ENCODE measurements at places on chromosomes 6 and 20.

DNA sequence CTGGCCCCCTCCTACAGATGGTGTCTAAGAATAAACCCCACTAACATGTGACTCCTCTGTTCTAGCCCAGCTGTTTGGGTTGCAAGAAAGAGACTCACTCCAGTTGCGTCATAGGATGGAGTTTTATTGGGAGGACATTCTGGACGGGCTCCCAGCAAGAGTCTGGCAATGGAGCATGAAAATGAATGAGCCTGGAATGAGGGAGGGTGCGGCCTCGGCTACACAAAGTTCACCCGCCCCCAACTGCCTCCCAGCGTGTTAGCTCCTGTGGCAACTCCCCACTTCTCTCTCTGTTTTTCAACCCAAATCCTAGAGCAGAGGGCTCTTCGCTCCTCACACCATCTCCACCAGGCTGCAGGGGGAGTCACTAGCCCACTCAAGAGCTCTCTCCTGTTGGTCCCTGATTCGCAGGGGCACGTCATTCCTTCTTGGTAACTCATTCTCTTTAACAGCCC lies 5.1 kb upstream of the ADAM33 start:
- no peak for DNase-seq

DNA sequence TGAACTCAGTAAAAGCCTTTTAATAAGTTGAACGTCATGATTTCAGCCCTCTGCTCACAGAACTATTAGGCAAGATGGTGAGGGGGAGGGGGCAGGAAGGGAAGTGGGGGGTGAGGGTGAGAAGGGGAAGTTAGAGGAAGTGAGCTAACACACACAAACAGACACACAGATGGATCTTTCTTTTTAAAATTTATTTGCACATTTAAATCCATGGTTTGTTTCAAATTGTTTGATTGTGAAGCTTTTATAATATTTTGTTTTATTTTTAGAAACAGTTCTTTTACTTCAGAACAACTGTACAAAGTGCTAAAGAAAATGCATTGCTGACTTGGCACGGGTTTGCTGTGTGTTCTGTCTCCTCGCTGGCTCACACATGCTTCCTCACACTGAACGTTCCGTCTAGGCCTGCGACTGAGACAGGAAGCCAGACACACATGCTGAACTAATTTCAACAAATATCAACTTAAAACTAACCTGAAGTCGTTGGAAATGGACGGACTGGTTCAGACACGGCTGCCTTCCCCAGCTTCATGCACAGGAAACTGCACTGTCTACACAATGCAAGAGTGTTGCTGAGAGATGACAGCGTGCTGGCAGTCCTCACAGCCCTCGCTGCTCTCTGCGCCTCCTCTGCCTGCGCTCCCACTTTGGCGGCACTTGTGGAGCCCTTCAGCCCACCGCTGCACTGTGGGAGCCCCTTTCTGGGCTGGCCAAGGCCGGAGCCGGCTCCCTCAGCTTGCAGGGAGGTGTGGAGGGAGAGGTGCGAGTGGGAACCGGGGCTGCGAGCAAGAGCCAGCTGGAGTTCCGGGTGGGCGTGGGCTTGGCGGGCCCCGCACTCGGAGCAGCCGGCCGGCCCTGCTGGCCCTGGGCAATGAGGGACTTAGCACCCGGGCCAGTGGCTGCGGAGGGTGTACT lies 8.1 kb upstream of the ZBP1 start:
- peak; percentile 88 for DNase-seq

DNA sequence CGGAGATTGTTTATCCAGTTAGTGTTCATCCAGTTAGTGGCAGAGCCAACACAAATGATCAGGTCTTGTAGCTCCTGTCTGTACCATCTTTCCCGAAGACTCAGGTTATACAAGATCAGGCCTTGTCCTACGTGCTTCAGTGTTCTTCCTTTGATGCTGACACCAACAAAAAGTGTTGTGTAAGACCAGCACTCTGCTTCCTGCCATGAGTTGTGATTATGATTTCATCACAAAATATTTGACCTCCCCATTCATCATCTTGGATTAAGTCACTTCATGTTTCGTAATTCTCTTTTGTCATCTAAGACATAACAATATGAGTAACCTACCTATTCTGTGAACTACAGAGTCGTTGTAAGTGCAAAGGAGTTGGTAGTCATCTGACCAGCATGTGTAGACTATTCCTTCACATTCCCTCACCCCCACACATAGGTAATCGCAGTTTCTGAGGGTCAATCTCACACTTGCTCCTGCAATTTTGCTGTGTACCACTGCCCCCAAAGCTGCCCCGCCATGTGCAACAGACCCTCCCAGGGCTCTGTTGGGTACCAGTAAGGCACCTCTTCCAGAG lies 135.6 kb upstream of the SLC22A23 start:
- DNase-seq, result peak; percentile 94

GRCh38 chr6:43113431-43114260 lies 37.5 kb downstream of the PTK7 start:
- no peak for DNase-seq

GRCh38 chr20:37202267-37202943 lies 23.1 kb upstream of the MROH8 start:
- peak; percentile 37 for DNase-seq

DNA sequence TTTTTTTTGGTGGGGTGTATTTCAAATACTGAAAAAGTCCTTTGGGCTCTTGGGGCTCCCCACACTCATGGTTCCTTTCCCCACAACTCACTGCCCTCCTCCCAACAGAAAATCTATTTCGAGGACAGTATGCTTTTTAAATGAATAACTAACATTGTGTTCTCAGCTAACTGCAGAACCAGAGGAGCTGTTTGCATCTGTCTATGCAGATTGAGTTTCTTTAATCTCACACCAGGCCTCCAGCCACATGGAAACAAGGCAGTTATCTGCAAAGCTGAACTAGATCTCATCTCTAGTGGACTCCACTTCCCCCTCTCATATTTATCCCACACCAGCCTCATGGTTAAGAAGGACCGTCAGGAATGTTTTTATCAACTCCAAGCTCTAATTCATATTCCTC lies 955.1 kb downstream of the KIF16B start:
- DNase-seq, result no peak

GRCh38 chr20:64077094-64077493 lies 2.2 kb downstream of the RGS19 start:
- DNase-seq, result peak; percentile 79

GRCh38 chr6:22437665-22438064 lies 131.7 kb upstream of the HDGFL1 start:
- DNase-seq, result no peak

GRCh38 chr6:99114769-99115406 lies 167.1 kb upstream of the FBXL4 start:
- no peak for DNase-seq

GRCh38 chr6:11711003-11711983 lies 67.3 kb downstream of the ADTRP start:
- no peak for DNase-seq

GRCh38 chr6:54519161-54519560 lies 210.9 kb downstream of the TINAG start:
- no peak for DNase-seq

DNA sequence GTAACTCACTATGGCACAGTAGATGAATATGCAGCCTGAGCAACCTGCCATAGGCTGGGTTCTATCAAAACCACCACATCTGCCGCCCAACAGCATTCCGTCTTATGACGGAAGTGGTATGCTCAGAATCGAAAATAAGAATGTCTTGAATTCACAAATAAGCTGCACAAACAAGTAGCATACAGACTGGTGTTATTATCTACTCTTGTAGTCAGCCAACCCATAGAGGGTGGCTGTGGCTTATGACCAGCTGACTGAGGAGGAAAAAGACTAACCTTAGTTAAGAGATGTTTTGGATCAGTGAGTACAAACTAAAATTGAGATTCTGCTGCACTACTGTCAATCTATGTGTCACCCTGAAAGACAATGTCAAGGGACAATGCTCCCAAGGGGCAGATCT lies 1255.1 kb upstream of the EYS start:
- DNase-seq, result no peak

GRCh38 chr20:13610184-13610583 lies 28.5 kb downstream of the TASP1 start:
- no peak for DNase-seq

DNA sequence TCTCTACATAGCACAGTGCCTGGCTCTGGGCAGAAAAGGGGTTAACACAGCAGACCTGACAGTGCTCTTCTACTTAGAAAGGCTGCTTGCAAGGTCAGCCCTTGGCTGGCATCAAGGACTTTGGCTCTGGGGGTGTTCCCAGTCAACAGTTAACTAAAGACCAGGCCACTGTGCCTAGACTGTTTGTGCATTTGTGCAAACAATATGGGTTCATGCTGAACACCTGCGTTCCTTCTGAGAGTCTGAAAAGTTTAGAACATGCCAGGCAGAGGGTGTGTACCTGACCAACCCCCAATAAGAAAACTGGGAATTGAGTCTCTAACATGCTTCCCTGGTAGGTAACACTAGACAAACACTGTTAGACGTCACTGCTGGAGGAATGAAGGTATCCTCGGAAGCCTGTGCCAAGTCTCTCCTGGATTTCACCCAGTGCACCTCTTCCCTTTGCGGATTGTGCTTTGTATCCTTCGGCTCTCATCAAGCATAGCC lies 110.7 kb downstream of the PDE10A start:
- no peak for DNase-seq

DNA sequence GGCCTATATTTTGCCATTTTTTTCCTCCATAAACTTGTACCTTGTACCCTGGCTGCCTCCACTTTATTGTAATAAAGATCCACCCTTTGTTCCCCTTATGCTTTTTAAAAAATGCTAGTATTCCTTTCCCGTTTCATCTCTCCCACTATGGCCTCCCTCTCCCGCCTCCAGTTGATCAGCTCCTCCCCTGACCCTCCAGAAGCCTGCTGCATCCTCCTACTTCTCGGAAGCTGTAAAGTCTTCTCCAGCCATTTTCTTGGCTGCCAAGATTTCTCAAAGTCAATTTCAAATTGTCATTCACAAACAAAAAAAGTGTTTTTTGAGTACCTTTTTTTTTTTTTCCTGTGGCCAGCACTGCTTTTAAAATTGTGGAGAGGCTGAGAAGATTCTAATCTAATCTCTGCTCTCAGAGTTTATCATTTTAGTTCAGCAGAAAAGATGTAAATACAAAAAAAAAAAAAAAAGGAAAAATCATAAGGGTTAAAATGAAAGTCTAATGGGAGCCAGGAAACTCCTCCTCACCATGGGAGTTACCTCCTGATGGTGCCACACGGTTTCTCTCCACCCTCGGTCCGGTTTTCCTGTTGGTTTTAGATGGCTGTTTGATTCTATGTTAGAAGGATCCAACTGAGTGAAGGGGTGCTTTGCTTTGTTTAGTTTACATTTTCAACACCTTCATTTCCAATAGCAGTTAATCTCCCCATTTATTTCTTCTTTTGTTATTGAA lies 103.0 kb upstream of the KCNK16 start:
- DNase-seq, result no peak

DNA sequence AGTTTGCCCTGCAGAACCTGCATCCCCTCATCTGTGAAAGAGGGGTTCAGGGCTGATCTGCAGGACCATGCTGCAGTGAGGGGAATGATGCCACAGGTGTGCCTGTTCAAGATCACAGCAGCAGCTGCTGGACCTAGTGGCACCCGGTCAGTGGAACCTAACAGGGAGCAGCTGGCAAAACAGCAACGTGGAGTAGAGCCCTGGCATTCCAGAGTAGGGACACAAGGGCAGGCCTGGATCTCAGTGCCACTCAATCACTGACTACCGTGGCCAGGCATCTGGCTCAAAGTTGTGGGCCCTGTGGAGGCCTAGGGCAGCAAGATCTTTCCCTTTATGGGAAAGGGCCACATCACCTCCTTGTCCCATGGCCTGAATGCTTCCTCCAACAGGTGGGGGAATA lies 62.2 kb downstream of the INSM1 start:
- no peak for DNase-seq

GRCh38 chr6:97438011-97438671 lies 155.1 kb upstream of the MMS22L start:
- no peak for DNase-seq

GRCh38 chr6:11414176-11414963 lies 123.2 kb upstream of the TMEM170B start:
- DNase-seq, result no peak

DNA sequence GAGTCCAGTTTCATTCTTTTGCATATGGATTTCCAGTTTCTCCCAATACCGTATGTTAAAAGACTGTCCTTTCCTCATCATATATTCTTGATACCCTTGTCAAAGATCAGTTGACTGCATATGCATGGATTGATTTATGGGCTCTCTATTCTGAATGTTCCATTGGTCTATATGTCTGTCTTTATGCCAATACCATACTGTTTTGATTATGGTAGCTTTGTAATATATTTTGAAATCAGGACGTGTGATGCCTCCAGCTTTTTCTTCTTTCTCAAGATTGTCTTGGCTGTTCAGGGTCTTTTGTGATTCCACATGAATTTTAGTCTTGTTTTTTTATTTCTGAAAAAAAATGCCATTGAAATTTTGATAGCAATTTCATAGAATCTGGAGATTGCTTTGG lies 51.9 kb downstream of the KIZ start:
- no peak for DNase-seq

GRCh38 chr20:57594092-57594951 lies 25.9 kb downstream of the ZBP1 start:
- peak; percentile 23 for DNase-seq

DNA sequence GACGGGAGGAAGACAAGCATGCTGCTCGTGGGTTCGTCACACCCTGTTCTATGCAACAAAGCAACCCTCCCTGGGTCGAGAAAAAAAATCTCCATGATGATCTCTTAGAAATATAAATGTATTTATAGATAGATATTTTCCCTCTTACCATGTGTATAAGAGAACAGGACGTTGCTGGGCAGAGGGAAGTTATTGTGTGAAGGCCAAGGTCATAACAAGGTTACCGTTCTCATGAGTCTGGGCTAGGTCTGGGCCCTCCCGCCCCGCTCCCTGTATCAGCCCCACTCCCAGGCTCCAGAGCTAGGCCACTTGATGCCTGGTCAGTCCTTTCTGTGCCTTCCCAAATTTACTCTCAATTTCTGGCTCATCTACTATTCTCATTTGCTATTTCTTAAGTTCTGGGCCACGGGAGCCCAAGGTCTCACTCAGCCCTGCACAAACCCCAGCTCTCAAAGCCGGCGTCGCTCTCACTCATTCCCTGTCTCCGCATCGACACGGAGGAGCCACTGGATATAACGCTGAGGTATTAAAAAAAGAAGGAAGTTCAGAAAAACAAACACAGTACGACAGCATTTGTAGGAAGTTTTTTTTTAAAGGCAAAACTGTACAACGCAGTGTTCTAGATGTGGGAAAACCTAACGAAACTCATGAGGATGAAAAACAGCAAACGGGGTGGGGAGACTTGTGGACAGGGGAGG lies 96.8 kb downstream of the PSMG4 start:
- DNase-seq, result no peak

- no peak for DNase-seq
Measured at GRCh38 chr20:47561180-47561579, 59.5 kb downstream of the NCOA3 start.

GRCh38 chr20:5715071-5715841 lies 34.9 kb upstream of the SHLD1 start:
- DNase-seq, result no peak
